Activated CD4-positive, alpha-beta T cell treated with anti-CD3 and anti-CD28 coated beads for 36 hours (primary cell): ENCODE measurements at places on chromosomes 13 and 19.

DNA sequence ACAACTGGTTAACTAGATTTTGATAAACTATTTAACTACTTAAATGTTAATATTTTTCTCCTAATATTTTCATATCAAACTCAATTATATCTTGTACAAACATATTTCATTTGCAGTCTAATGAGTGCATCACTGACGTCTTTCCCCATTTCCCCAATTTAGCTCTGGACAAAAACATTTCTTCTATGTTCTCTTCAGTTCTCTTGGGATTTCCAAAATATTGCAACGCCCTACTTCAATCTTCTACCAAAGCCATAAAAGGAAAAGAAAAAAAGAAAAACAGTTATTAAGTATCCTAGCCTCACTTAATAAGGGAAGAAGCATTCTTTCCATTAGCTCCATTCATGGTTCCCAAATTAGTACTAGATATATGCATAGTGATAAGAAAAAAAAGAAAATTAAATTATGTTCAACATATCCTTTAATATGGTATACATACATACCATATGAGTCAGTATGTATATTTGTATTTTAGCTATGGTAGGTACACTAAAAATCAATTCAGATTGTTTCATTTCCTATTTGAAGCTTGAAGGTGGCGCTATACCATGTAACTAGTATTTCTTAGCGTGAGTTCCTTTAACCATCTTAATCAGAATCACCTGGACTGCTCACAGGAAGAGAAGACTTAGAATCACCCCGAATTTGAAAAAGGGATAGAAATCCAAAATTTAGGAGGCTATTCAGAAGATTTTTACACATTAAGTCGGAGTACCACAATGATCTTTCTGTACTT lies 9.9 kb downstream of the FBXL3 start:
- no peak for DNase-seq

- no peak for DNase-seq
Measured at GRCh38 chr13:39051157-39051556, 12.9 kb downstream of the NHLRC3 start.

- DNase-seq = no peak
Measured at GRCh38 chr13:52925251-52925650, 76.8 kb upstream of the PCDH8 start.

DNA sequence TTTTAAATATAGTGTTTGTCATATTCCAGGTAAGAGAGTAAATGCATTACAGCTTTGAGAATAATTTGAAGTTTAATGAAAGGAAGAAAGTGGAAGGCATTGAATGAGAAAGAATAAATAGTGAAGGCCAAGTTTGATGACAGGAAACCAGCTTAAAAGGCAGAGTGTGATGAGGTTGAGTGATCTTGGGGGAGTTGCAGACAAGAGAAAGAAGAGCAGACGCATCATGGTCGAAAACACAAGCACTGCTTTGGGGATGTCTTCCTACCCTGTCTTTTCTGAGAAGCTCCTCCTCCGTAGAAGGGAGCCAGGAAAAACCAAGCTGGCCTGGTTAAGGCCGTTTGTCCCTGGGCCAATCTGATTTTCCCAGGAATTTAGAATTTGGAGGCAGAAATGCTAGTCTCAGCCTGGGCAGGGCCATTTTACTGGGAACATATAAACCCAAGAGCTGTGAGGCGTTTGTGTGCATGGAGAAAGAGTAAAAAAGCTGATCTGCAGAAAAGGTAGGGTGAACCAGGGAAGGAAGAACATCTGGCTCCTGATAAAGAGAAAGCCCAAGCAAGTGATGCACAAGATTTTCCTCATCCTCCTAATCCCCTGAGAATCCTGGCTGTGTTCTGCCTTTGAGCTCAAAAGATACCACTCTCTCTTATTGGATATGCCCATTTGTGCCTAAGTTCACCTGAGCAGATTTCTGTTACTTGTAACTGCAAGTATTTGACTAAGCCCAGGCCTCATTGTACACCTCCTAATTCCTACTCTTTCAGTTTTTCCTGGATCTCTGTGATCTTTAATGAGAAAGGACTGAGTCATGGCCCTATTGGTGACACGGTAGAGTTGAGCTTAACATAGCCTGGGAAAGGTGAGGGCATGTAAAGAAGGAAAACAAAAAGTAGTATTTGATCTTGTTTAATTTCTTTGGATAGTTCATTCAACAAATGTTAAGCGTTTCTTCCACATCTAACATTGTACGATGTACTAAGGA lies 80.0 kb downstream of the WDFY2 start:
- DNase-seq = no peak

GRCh38 chr19:10305139-10305806 lies 4.3 kb downstream of the ZGLP1 start:
- DNase-seq = no peak

GRCh38 chr13:27186295-27186694 lies 14.7 kb upstream of the USP12 start:
- DNase-seq = no peak

DNA sequence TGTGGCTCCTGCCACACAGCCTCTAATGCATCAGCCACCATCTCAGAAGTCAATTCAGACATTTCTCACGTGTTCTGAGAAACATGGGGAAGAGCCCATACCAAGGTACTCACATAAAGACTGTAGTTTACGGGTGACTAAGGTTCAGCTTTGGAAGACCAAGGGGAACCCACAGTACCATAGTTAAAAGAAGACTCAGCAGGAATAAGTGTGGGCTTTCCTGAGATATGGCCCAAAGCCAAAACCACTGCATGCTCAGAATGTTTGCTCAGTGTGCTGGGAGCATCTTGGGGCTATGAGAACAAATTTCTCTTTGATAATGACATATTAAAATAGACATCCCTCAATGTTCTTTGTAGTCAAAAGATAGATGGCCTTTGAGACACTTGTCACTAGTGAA lies 283.8 kb downstream of the DCT start:
- DNase-seq = no peak

DNA sequence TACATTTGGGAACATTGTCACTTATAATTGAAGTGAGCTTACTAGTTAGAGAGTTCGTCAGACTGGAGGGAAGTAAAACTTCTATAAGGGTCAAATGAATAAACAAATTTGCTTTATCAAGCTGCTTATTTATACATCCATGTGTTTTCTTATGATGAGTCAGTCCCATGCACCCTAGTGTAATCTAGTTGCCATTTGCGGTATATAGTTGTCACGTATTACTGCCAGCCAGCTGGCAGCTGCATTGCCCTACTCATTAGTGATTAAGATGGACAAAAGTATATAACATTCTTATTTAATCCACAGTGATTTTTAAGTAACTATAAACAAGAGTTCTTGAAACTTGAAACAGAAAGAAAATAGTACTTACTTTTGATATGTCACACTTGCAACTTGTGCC lies 182.4 kb downstream of the GPC6 start:
- DNase-seq = no peak

- DNase-seq = no peak
Measured at GRCh38 chr13:48944221-48944620, 31.5 kb upstream of the FNDC3A start.

- no peak for DNase-seq
Measured at GRCh38 chr19:39951686-39952085, 17.3 kb upstream of the FCGBP start.

DNA sequence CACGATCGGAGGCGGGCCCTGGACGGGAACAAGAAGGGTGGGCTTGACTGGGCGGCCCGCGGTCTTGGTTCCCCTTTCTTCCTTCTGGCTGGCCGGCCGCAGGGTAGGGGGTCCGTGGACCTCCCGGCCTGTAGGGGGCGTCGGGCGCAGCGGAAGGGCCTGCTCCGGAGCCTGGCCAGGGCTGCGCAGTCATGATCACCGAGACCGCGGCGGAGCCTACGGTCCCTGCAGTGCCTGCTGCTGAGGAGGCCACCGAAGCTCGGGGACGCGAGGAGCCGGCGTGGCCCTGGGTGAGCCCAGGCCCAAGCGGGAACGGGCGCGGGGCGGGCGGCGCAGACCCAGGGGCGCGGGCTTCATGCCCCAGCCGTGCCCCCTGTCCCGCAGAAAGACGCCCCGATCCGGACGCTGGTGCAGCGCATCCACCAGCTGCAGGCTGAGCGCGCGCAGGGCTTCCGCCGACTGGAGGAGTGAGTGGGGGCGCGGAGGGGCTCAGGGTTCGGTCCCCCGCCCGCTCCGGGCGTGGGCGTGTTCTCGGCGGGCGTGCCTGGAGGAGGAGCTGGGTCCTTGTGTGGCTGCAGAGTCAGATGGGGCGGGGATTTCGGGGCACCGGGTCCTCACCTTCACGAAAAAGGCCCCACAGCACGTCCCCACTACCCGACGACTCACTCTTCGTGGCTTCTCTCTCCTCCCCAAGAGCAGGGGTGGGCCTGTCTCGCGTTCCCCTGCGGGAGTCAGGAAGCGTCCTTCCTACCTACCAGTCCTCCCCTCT lies at the start of gene REX1BD:
TSS of gene REX1BD (plus strand) at position 188 of the 769 bp plus-strand sequence. CDS start at position 192, 4 bp downstream.
- DNase-seq = peak; percentile 91
